ENCODE measurements at places on chromosomes 11 and 22. TPM values are rescaled to one million over a fixed set of nuclear protein-coding genes. Genes with fewer than 3 reads are reported as not detected.
A peak's percentile ranks its signal among the peaks of the same experiment; 100 is the strongest.

DNA sequence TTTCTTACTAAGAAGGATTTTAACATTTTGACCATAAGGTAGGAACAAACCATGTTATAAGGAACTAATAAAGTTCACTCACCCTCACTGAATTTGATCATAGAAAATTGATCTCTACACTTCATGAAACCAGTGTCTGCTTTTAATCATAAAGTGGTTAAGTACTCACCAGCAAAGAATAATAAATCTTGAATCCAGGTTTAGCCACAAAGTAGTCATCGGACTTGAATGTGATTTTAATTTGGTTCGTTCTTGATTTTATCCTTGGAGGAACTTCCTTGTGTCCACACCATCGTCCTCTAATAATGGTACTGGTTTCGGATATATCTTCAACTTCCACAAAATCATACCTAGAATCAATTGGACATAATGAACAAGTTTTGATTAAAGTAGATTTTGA lies 40.5 kb upstream of the DDI1 start:
- DNase-seq: no peak

DNA sequence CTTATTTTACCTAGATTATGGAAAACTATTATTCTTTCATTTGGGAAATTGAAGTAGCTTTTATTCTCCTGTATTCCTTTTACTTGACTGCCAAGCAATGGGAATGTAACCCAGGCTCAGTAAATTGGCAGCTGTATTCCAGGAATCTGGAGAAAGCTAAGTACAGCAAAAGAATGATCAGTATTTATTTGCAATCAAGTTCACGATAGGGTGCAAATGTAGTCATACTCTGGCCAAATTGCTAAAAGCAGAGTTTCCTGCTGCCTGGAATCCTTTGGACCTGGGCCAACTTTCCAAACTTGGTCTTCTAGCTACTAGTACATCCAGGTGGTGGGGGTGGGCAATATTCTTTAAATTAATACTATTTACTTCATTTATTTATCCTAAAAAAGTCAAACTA lies 286.0 kb upstream of the CTSC start:
- no peak for DNase-seq

Gene MOV10L1
- 0.10 TPM for total RNA-seq

- no peak for DNase-seq
Observed at GRCh38 chr22:46336119-46337078, 885 bp downstream of the TRMU start.

Gene TIMP3
- 0.67 TPM for total RNA-seq

DNA sequence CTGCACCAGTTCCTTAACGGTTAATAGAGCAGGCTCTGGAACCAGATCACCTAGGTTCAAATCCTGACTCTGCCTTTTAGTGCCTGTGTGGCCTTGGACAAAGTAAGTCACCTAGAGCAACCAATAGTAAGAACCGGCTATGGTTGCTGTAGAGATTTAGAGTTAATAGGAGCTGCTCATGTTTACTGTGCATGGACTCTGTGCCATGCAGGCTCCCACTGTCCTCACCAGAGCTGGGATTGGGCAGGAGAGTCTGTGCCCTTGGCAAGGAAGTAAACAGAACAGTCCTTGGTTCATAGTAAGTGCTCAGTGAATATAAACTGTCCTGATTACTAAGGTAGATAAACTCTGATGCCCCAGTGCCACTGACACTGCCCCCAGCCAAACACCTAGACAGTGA lies 1.4 kb upstream of the TP53I11 start:
- no peak for DNase-seq

- peak; percentile 10 for DNase-seq
Observed at GRCh38 chr11:75966537-75967287, 151.7 kb downstream of the UVRAG start.

- peak; percentile 48 for DNase-seq
Observed at GRCh38 chr22:31977141-31977841, 33.0 kb downstream of the YWHAH start.

Gene LARGE2
- 1.4 TPM for total RNA-seq

Gene UBQLNL
- total RNA-seq: 0.72 TPM

Gene SLN
- total RNA-seq: not detected

GRCh38 chr11:128157423-128158298 lies 429.7 kb downstream of the ETS1 start:
- peak; percentile 81 for DNase-seq

GRCh38 chr22:19622061-19622441 lies 92.3 kb upstream of the SEPTIN5 start:
- DNase-seq: no peak

DNA sequence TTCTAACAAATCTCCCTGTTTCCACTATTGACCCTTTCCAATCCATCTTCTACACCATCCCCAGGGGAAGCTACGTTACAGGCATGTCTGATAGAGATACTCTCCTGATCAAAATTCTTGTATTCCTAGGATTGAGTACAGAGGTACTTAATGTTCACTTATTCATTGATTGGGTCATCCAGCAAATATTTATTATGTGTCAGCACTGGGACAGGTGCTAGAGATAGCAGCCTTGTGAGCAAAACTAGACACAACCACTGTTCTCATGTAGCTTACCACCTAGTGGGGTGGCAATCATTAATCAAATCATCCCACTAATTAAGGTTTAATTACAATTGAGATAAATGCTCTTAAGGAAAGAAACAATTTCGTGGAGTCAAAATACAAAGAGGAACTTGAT lies 9.4 kb upstream of the RTCB start:
- DNase-seq: no peak

GRCh38 chr11:23398052-23398451 lies 537.8 kb upstream of the CCDC179 start:
- no peak for DNase-seq

Gene NPAS4
- total RNA-seq: 0.08 TPM

DNA sequence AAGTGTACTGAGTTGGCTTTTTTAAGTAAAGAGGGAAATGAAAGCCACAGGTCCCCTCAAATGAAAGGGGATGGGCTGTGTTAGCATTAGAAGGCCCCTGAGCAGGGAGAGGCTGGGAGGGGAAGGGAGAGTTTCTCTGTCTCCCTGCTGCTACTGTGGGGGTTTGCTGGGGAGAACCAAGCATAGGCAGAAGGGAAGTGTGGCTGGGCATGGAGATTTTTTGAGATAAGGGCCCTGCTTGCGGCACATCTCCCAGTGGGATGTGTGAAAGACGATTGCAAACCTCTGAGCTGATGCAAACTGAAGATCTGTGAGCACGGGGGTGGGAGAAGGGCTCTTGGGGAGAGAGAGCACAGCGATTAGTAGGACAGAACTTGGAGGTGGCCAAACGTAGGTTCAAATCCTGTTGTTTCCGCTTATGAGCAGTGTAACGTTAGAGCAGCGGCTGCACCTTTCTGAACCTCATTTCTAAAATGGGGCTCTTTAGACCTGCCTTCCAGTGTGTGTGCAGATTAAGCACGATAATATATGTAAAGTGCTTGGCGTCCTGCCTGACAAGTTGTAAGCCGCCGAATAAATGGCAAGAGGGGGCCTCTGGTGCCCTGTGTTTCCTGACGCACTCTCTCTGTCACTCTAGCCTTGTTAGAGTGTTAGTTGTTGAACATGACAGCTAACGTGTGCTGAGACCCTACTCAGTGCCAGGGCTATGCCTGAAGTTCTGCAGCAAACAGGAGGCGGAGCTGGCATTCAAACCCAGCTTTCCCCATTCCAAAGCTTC lies 122.3 kb downstream of the GRIK4 start:
- no peak for DNase-seq

- no peak for DNase-seq
Observed at GRCh38 chr11:44607319-44607962, 42.0 kb downstream of the CD82 start.

Gene OR8D1
- total RNA-seq: not detected

GRCh38 chr22:48256041-48256739 lies 1493.7 kb downstream of the TBC1D22A start:
- DNase-seq: no peak

DNA sequence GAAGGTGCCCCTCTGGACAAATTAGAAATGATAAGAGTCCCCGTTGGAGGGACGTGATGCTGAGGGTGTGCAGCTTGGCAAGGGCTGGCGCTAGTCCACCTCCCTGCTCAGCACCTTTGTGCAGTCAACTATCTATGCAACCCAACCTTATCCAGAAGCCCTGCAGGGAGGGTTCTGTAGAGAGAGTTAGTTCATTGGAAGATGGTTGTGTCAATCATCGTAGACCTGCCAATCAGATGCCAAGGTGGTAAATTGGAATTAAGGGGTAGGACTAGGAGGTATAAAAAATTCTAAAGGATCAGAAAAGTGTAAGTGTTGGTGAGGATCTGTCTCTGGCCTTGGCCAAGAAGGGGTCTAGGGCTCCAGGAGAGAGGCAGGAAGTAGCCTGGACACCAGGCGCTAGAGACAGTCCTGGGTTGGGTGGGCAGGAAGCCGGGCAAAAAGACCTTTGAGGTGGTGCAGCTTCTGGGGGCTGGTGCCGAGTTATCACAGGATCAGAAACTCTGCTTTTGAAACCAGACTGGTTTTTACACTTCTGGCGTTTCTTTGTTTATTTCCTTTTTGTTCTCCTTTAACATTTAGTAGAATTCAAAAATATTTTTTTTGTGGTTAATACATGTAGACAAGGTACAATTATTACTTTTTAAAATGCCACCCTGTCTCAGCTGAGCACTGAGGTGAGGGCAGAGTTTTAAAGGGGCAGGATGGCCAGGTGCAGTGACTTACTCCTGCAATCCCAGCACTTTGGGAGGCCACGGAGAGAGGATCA lies 1.6 kb downstream of the C1QTNF6 start:
- no peak for DNase-seq

Gene GGT1
- total RNA-seq: 2.6 TPM

GRCh38 chr11:122647736-122648275 lies 7.7 kb upstream of the UBASH3B start:
- no peak for DNase-seq

DNA sequence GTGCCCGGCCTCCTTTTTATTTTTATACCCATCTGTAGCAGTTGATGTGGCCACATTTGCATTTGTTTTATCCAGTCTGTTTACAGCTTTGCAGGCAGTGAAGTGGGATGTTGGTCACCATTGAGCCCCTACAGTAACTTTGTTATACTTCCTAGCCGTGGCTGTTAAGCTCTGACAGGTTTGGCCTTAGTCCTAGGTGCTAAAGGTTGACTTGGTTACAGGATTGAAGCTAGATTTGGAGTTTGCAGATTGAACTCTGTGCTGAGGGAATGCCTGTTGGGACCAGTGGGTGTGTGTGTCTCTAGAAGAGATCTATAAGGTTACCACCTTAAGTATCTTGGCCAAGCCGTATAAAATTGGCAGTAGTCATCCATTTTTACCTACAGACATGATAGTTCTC lies 91.2 kb downstream of the PPP6R3 start:
- DNase-seq: no peak

Gene TRIM44
- 80.3 TPM for total RNA-seq

DNA sequence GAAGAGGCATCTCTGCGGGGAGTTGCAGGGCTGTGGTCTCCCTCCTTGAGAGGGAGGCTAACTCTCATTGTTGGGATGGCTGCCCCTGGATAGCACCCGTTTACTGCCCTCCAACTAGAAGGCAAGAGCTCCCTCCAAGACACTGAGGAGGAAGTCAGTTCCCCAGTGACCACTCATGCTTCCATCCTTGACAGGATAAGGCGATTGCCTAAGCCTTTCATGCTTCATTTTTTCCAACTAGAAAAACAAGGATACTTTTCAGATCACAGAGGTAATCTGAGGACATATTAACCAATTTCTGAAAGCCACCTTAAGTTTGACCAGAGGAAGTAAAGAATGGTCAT lies 186.6 kb downstream of the MAML2 start:
- DNase-seq: no peak

- no peak for DNase-seq
Observed at GRCh38 chr22:46688949-46689348, 49.1 kb downstream of the CERK start.
